Thoracic aorta (tissue), 2 donors: ENCODE measurements at places on chromosomes 1 and 21.

DNA sequence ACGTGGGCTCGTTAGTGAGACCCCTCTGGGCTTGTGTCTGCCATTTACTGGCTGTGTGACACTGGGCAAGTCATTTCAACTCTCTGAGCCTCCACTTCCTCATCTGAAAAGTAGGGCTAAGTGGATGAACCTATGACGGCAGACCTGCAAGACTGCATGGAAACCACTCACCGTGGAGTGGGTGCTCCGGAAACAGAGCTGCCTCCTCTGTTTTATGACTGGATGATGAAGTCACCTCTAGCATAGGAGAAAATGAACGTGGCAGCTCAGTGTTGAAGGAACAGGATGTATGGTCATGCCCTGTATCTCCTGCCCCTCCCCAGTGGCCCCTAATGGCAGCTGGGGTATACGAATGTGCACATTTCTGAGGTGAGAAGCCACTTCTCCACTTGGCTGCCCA, 40.5 kb downstream of the STPG1 start:
- no peak for DNase-seq

DNA sequence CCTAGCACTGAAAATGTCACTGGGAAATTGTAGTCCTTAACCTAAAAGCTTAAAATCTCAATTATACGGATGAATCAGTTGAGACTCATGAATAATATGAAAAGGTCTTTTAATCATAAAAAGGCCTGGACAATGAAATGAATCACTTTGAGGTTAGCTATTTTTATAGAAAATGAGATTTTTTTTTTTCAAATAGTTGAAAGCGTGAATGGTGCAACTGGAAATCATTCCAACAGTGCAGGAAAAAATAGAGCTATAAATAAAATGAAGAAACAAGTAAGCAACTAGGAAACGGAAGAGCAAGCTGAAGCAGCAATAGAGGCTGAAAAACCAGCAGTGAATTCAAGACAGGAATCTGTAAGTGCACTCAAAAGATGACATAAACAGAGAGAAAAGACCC, 142.9 kb downstream of the BACH1 start:
- DNase-seq: no peak

DNA sequence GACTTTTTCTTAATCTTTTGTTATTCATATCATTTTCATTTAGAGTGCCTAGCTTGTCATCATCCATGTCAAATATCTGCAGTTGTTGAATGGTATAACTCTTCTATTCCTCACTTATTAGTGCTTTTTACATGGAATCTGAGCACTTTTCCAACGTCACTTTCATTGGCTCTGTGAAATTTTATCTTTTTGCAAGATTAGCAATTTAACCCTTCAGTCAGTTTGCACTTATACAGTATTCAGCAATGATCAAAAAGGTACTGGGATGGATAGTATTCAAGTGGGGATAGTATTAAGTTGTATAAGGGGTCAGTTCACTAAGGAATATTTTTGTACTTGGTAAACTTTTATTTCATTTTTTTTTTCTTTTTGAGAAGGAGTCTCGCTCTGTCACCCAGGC, 150.0 kb downstream of the RASAL2 start:
- no peak for DNase-seq

DNA sequence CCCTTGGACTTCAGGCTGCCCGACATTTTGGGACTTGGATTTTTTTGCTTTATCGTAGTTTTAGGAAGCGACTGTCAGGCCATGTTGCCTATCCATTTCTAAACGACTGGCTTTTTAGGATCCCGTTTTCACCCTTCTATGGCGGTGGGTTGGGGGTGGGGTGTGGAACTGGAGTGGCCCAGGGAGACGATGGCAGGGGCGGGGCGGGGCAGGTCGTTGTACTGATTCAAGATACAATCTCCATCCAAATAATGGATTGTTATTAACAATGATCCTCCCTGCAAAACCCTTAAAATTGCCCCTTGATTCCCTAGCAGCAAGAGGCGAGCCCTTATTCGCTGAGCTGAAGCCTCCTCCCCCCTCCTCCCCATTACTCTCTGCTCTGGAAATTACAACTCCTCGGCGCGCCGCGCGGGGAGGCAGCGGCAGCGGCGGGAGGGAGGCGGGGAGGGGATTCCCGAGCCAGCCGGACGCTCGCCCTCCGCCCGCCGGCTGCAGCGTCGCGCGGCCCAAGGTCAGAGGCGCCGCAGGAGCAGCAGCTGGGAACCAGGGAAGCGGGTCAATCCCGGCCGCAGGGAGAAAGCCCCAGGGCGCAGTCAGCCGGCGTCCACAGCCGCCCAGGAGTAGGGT, at the start of gene TRIM67:
TRIM67 (plus strand) TSS at position 392 of the 630 bp plus-strand sequence. CDS start 912 bp downstream, outside the sequence.
- no peak for DNase-seq

GRCh38 chr1:36486439-36487335, 4.0 kb upstream of the CSF3R start:
- DNase-seq: no peak

- DNase-seq: no peak
These were observed 845 bp upstream of the KLHDC8A start for GRCh38 chr1:205357567-205357966.

GRCh38 chr1:2080884-2081283, 30.7 kb downstream of the PRKCZ start:
- DNase-seq: no peak

DNA sequence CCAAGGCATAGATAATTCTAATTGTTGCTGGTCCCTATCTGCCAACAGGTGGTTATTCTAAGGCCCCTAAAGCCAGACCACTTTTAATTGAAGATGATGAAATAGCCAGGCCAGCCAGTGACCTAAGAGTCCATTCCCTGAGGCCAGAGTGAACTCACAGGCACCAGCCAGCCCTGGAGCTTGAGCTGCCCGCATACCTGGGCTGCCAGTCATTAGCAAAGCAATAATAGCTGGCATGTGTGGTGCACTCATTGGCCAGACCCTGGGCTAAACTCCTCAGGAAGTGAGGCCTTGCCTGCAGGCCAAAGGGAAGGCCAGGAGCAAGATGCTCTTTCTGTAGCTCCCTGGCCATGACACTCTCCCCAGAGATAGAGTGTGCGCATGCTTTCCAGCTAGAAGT, 180.4 kb upstream of the KLHDC7A start:
- no peak for DNase-seq

- DNase-seq: no peak
These were observed 18.9 kb upstream of the COL6A1 start for GRCh38 chr21:45962531-45963231.

GRCh38 chr1:51961231-51961630, 29.3 kb downstream of the RAB3B start:
- DNase-seq: no peak

DNA sequence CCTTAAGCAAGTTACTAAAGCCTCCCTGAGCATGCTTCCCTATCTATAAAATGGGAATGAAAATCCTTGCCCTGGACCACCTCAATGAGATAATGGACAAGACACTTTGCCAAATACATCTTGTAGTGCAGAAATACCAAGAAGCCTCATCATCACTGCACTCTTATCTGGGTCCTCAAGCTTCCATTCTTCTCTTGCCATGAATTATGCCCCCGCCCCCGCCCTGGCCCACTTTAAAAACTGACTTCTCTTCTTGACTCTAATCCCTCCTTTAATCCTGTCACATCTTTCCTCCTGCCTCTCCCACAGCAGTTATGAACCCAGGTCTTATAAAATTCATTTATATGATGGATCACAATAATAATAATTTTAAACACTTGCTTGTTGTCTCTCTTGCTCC, 14.8 kb downstream of the ARHGEF11 start:
- DNase-seq: no peak

- no peak for DNase-seq
These were observed 27.0 kb upstream of the TRAPPC10 start for GRCh38 chr21:43984905-43985689.

GRCh38 chr1:170929412-170929834, 5.9 kb upstream of the MROH9 start:
- no peak for DNase-seq

DNA sequence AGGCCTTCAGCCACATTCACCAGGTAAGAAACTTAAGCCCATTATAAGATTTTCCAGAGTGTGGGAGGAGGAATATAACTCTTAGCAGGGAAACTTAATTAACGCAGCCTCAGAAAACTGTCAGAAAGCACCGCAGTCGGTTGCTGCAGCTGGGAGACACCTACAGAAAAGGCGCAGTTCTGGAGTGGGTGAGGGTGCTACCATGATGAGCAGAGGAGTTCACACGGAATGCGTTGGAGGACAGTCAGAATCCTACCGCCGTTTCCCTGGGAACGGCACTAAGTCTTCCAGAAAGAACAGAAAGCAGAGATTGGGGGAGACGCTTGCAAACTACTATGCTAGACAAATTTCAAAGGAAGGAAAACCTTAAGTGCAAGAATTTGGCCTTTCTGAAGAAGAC, 6.4 kb downstream of the ACTN2 start:
- no peak for DNase-seq

DNA sequence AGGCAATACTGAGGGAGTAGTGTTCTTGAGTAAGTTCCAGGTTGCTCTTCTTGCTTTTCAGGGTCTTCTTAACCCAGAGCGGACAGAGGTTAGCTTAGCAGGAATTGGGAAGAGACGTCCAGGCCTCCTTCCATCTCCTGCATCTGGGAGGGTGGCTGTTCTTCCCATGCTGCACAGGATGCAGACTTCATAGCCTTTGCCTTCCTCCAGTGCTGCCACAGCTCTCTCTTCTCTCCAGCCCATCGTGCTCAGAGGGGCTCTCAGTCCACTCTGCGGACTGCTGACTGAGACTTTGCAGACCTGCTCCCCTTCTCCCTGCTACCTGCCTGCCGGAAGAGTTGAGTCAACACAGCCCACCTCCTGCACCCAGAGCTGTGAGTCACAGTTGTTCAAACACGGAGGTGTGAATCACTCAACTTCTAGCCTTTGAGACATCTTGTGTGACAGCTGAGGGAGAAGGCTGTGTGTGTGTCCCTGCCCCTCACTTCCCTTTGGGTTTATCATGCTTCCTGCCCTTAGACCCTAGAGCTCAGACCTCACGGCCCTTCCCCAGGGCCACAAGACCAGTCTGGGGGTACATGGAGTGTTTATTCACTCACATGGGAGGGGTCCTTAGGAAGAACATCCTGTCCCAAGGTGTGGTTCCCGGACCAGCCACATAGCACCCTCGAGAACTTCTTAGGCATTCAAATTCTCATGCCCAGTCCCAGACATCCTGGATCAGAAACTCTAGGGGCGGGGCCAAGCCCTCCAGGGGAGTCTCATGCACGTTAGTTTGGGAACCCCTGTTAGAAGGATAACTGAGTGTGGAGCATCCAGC, 158.3 kb upstream of the CACNA1E start:
- DNase-seq: no peak

- no peak for DNase-seq
These were observed 102.3 kb downstream of the OSBPL9 start for GRCh38 chr1:51719146-51719545.

- DNase-seq: no peak
These were observed 4.6 kb downstream of the KLHDC8A start for GRCh38 chr1:205351984-205352713.

- no peak for DNase-seq
These were observed 67.5 kb downstream of the DNTTIP2 start for GRCh38 chr1:93811326-93812065.

DNA sequence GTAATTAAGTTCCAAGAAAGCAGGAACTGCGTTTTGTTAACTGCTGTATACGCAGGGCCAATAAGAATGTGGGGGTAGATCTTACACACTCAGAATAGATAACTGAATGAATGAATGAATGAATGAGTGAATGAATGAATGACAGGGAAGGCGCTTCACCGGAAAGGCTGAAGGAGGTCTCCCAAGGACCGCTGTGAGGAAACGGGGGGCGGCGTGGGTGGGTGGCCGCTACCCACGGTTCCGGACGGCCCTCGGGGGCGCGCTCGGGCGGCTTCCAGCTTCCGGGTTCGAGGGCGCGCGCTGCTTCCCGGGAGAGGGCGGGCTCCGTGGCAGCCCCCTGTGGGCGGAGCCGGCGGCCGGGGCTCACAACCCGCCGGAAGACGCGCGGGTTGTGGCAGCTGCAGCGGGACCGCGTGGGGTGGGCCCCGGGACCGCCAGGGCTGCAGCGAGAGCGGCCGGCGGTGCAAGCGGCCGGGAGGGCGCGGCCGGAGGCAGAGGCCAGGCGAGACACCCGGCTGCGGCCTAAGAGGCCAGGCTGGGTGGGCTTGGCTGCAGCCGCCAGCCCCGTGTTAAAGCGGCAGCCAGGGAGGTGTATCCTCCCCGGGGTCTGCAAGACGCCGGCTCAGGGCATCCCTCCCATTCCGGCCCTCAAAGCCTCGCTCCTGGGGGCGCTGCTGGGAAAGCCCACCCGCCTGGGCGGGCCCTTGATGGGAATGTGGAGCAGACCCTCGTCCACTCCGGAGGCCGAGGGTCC, at the start of gene ZFP69:
ZFP69 (plus strand) TSS at position 367 of the 754 bp plus-strand sequence. CDS start 2,072 bp downstream, outside the sequence.
- peak; percentile 14 for DNase-seq

DNA sequence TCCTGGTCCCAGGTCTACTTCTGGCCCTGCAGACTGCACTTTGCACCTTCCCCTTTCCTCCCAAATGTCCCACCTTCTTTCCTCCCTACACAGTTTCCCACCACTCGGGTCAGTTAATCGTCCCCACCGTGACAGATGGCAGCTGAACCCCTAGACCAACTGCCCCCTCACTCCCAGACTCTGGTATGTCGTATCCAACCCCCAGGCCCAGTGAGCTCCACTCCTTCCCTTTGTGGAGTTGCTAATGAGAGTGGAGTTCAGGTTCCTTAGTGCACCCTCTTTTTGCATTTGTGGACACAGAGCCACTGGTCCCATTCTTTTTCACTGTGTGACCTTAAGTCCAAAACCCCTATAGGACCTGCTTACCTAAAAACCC, 1.8 kb downstream of the MAN1C1 start:
- no peak for DNase-seq

- DNase-seq: no peak
These were observed 7.4 kb downstream of the GBP4 start for GRCh38 chr1:89191314-89191713.

DNA sequence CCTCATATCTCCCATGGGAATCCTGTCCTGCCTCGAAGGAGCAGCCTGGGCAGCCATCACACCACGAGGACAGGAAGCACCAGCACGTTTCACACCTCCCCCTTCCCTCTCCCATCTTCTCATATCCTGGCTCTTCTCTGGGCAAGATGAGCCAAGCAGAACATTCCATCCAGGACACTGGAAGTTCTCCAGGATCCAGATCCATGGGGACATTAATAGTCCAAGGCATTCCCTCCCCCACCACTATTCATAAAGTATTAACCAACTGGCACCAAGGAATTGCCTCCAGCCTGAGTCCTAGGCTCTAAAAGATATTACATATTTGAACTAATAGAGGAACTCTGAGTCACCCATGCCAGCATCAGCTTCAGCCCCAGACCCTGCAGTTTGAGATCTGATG, 8.7 kb downstream of the SLAMF8 start:
- DNase-seq: no peak

DNA sequence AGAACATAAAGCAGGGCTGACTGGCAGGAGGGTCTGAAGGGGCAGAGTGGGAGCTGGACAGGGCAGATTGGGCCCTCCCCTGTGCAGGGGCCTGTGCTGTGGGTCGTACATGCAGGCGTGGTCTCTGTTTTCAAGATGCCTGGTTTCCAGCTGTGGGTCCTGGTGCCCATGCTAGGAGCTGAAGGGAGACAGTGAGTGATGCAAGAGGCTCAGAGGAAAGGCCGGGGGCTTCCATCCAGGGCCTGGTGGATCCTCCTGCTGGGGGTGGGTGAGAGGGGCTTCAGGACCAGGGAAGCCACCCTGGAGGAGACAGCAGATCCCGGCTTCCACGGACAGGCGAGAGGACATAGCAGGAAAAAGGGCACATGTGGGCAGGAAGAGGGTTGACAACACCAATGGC, 349.0 kb upstream of the VAMP3 start:
- no peak for DNase-seq

GRCh38 chr1:75053207-75053606, 81.0 kb upstream of the LHX8 start:
- no peak for DNase-seq
